ENCODE measurements at places on chromosomes 1 and 21. TPM values are rescaled to one million over a fixed set of nuclear protein-coding genes. Genes with fewer than 3 reads are reported as not detected.

The SEMA6C gene
- 77.7 TPM for total RNA-seq

The KCNE2 gene
- total RNA-seq, result not detected

The AMPD1 gene
- total RNA-seq, result not detected

The FAM163A gene
- 0.16 TPM for total RNA-seq

DNA sequence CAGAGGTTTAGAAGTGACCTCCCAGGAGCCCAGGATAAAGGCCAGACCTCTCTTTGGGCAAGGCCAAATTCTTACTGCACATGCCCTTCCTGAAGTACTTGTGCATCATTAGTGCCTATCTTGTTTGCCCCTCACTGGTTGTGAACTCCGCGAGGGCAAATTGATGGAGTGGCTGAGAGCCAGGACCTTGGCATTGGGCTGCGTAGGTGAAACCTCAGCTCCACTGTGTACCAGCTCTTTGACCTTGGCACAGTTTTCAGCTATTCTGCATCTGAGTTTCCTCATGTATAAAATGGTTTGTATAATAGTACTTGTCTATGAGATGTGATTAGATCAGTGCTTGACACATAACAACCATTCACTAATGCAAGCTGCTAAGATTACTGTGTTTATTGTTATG is 11.5 kb downstream of the OTUD3 start:
- DNase-seq, result no peak

GRCh38 chr1:112397841-112398240 is 1.8 kb downstream of the CTTNBP2NL start:
- DNase-seq, result no peak

- DNase-seq, result no peak
These were observed 26.1 kb upstream of the CD53 start for GRCh38 chr1:110846861-110847260.

DNA sequence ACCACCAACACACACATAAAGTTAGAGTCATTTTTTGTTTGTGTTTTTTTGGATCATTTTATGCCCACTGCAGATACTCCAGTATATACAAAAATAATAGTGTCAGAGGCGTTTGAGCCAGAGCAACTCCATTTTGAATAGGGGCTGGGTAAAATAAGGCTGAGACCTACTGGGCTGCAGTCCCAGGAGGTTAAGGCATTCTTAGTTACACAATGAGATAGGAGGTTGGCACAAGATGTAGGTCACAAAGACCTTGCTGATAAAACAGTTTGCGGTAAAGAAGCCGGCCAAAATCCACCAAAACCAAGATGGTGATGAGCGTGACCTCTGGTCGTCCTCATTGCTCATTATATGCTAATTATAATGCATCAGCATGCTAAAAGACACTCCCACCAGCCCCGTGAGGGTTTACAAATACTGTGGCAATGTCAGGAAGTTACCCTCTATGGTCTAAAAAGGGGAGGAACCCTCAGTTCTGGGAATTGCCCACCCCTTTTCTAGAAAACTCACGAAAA is 40.6 kb downstream of the GJA5 start:
- DNase-seq, result no peak

The NTNG1 gene
- total RNA-seq, result 0.30 TPM

DNA sequence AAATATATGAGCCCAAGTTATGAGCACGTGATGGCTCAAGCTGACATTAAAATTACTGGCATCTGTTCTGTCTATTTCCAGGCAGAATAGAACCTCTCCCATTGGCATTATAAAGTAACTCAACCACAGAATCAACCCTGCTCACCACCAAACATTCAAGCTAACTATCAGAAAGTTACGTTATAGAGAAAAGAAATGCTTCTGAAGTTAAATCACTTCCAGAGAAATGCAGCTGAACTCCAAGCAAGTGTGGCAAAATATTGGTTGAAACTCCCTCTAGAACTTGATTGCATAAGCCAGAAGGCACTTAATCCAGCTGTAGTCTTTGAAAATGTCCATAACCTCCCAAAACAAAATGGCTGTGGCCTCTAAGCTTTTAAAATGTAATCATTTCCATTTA is 36.2 kb upstream of the UBE2U start:
- no peak for DNase-seq

The ZFYVE9 gene
- total RNA-seq, result 17.9 TPM

DNA sequence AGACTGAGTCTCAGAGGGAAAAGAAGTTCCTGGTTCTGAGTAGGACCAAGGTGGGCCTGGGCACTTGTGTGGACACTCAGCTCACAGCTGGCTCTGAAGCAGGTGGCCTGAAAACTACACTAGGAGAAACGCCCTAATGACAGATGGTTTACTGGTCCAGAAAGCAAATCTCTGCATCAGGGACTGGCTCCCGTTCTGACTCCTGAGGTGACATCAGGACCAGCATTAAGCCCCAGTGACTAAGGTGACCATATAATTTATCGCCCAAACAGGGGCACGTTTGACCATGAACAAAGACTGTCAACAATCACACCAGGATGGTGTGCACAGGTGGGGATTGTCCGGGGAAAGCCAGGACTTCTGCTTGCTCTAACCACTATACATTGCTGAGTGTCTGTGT is 12.2 kb upstream of the CD34 start:
- no peak for DNase-seq
